Upper lobe of left lung (tissue), 6 donors: ENCODE measurements at places on chromosomes 3 and 15.

DNA sequence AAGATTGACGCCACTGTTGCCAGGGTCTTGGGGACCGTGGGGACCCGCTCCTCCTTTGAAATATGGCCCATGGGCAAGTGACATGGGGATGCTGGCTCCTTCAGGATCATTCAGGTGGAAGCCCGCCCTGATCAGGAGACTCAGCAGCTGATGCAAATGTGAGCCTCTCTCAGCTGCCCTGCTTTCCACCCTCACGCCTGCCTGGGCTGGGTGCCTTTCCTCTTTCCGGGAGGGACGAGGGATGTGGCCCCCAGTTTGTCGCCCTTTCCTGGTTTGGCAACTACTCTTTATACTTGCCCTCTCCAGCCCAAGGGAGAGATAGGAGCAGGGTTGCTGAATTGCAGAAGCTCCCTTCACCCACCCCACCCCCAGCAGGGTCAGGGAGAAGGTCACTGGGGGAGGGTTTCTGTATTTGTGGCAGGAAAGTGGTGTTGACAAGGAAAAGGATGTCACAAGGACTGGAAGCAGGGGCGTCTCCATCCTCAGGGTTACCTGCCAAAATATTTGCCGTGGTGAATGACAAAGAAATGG is 21.8 kb downstream of the DNASE1L3 start:
- no peak for DNase-seq

DNA sequence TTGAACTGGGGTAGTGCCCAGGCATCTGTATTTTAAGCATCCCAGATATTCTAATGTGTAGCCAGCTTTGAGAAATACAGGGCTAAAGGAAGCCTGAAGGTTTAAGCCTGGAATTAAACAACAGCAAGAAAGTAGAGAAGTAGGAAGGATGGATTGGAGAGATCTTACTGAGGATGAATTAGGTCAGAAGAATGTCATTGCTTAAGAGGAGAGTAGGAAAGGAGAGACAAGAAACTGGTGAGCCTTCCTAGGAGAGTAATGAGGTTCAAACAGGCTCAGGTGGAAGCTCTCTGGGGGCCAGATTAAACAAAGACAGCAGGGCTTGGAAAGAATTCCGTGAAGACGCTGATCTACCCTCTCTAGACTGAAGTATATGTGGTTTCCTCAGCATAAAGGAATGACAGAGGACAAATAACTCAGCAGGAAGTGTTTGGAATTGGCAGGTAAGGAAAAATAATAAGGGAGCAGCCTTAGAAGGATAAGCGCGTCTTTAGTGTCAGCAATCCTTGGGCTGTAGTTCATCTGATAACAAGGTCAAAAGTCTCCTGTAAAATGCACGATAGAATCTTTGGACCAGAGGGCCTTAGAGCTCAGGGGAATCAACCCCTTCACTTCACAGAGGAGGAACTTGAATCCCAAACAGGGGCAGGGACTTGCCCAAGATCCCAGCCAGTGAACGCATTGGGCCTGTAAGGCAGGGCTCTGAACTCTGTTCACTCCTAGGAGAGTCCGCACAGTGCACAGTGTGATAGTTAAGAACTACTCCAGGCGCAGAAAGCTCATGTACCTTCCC is 90.9 kb downstream of the TP63 start:
- DNase-seq = no peak

GRCh38 chr3:56980243-56980642 is 80.2 kb upstream of the SPATA12 start:
- no peak for DNase-seq

DNA sequence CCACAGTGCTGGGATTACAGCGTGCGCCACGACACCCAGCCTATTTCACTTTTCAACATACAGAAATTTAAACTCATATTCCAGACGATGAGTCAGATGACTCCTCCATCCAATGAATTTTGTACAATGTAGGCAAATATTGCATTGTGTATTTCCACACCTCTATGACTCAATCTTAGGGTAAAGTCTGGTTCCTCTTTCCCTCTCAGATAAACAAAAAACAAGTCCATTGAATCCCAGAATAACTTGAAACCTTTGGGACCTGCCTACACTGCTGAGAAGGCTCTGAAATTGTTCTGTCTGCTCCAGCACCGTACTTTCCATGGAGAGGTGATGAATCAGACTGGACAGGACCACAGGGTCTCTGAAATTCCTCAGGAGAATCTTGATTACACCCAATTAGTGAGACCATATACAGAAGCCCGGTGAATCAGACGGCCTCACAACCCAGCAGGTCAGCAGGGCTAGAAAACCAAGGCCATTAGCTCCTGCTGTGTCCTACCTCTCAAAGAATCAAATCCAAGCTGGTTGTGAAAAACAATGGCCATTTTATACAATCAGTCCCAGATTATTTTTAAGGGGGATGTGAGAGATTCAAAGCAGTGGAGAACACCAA is 112.6 kb downstream of the ERC2 start:
- no peak for DNase-seq

GRCh38 chr3:56781762-56782161 is 20.0 kb downstream of the ARHGEF3 start:
- no peak for DNase-seq

GRCh38 chr3:195201295-195201694 is 69.7 kb downstream of the XXYLT1 start:
- DNase-seq = no peak
